Progenitor cell of endocrine pancreas (in vitro differentiated cells): ENCODE measurements at places on chromosomes 1 and 21.
A peak's percentile ranks its signal among the peaks of the same experiment; 100 is the strongest.

DNA sequence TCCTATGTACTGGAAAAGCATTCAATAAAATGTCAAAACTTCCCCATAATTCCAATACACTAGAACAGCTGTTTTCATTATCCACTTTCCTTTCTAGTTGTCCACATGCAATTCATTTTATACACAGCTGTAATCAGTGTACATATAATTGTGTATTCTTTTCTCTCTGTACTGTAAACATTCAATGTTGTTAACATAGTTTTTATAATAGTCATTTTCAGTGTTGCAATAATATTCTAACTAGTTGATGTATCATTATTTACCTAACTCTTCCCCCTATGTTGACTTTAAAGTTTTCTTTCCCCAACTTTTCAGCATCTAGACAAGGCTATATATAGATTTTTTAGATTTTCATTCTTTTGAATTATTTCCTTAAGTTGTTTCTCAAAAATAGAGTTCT, 44.4 kb downstream of the DIPK1A start:
- H3K36me3 ChIP-seq: no peaks in the 10 kb centered on the region
- no peaks in the 10 kb centered on the region for H3K27me3 ChIP-seq
- H3K27ac ChIP-seq: no peak overlapping the region
- no peak overlapping the region for H3K4me3 ChIP-seq

GRCh38 chr1:38502758-38503157, 356.8 kb downstream of the RRAGC start:
- peaks cover 54% of the 10 kb centered on the region for H3K27me3 ChIP-seq
- H3K4me1 ChIP-seq: peaks cover 12% of the 10 kb centered on the region
- H3K27ac ChIP-seq: no peak overlapping the region
- H3K4me3 ChIP-seq: no peak overlapping the region

DNA sequence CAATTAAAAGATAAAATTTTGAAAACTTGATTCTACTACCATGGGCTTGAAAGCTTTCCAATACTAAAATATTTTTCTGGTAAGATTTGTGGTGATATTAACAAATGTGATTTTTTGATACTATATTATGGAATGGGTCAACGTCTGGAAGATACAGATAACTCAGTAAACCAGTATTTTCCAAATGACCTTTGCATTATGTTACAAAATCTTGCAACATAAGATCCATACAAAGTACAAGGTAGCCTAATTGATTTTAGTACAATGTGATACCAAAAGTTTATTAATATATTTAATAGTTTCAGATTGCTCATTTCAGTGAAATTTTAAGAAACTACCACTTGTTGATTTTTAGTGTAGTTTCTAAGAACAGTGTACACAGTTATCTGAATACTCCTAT, 236.2 kb downstream of the KIF26B start:
- H3K4me1 ChIP-seq: peaks cover 7% of the 10 kb centered on the region
- no peak overlapping the region for H3K27ac ChIP-seq
- peaks cover 3% of the 10 kb centered on the region for H3K27me3 ChIP-seq

- peaks cover 3% of the 10 kb centered on the region for H3K36me3 ChIP-seq
- DNase-seq: no peak
- H3K4me3 ChIP-seq: no peak overlapping the region
- no peaks in the 10 kb centered on the region for H3K27me3 ChIP-seq
- no peak overlapping the region for H3K27ac ChIP-seq
Measured at GRCh38 chr1:228883535-228883934, 148.3 kb downstream of the RHOU start.

- DNase-seq: no peak
- no peaks in the 10 kb centered on the region for H3K36me3 ChIP-seq
- H3K4me1 ChIP-seq: peaks cover 3% of the 10 kb centered on the region
- no peak overlapping the region for H3K27ac ChIP-seq
Measured at GRCh38 chr1:7613106-7613850, 157.8 kb upstream of the VAMP3 start.

DNA sequence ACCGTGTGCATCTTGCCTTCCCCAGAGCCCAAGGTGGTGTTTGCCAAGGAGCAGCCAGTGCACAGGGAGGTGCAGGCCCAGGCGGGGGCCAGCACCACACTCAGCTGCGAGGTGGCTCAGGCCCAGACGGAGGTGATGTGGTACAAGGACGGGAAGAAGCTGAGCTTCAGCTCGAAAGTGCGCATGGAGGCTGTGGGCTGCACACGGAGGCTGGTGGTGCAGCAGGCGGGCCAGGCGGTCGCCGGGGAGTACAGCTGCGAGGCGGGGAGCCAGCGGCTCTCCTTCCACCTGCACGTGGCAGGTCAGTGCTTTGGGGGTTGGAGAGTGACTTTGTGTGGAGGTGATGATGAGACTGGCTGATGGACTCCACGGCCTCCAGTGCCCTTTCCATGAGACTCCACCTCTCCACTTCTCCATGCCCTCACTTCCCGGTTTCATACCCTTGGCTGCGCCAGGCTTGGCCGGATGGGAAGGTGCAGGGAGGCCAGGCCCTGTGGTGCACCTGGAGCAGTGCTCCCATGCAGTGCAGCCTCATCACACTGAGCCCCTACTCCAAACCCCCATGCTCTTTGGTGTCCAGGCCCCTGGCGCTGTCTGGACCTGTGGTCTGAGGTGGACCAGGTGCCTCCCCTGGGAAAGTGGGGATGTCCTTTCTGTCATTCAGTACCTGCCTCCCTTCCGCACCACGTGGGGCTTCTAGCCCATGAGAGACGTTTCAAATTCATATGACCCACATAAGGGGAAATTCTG, 49.0 kb downstream of the OBSCN start:
- H3K4me3 ChIP-seq: no peak overlapping the region
- H3K27ac ChIP-seq: no peak overlapping the region
- H3K36me3 ChIP-seq: peaks cover 36% of the 10 kb centered on the region
- no peaks in the 10 kb centered on the region for H3K27me3 ChIP-seq
- no peaks in the 10 kb centered on the region for H3K4me1 ChIP-seq
- DNase-seq: no peak

DNA sequence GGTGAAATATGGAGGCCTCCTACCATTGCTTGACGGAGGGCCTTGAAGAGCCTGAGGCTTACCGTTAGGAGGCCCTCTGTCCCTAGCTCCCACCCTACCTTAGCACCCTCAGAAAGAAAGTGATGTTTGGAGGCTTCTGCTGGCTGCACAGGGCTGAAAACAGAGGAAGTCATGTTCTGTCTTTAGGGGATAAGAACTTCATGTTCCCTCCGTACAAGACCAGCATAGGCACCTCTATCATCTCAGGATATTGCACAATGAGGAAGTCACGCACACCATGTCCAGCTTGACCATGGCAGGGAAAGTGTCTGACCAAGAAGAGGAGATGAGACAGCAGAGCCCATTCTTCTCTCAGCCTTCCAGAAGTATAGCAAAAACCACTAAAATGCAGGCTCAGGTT, 13.8 kb downstream of the ADORA3 start:
- no peak overlapping the region for H3K27ac ChIP-seq
- no peak overlapping the region for H3K4me3 ChIP-seq
- H3K36me3 ChIP-seq: no peaks in the 10 kb centered on the region
- H3K4me1 ChIP-seq: peaks cover 11% of the 10 kb centered on the region
- H3K27me3 ChIP-seq: peaks cover 3% of the 10 kb centered on the region
- no peak for DNase-seq

GRCh38 chr1:185479796-185480195, 162.8 kb upstream of the IVNS1ABP start:
- H3K27ac ChIP-seq: peak overlapping the region; percentile 65
- no peaks in the 10 kb centered on the region for H3K27me3 ChIP-seq
- peaks cover 28% of the 10 kb centered on the region for H3K4me1 ChIP-seq
- H3K4me3 ChIP-seq: no peak overlapping the region

DNA sequence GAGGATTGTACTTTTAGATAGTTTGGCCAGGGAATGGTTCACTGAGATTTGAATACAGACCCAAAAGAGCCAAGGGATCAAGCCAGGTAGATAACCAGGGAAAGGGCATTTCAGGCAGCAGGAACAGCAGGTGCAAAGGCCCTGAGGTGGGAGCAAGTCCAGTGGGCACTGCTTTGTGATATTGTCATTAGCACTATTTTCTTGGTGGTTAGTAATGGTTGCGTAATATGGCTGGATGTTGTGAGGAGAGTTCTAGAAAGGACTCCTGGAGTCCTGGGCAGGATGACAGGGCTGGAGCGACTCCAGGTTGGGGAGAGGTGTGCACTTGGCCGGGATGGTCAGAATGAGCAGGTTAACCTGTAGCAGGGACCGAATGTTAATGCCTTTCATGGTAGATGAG, 4.4 kb downstream of the AZIN2 start:
- H3K4me1 ChIP-seq: peaks cover 5% of the 10 kb centered on the region
- no peak overlapping the region for H3K4me3 ChIP-seq
- DNase-seq: no peak
- H3K27me3 ChIP-seq: peaks cover 46% of the 10 kb centered on the region
- H3K36me3 ChIP-seq: peaks cover 2% of the 10 kb centered on the region

GRCh38 chr1:72000809-72001208, 281.5 kb downstream of the NEGR1 start:
- no peak overlapping the region for H3K4me3 ChIP-seq
- no peak for DNase-seq
- H3K36me3 ChIP-seq: no peaks in the 10 kb centered on the region
- no peak overlapping the region for H3K27ac ChIP-seq
- no peaks in the 10 kb centered on the region for H3K27me3 ChIP-seq

DNA sequence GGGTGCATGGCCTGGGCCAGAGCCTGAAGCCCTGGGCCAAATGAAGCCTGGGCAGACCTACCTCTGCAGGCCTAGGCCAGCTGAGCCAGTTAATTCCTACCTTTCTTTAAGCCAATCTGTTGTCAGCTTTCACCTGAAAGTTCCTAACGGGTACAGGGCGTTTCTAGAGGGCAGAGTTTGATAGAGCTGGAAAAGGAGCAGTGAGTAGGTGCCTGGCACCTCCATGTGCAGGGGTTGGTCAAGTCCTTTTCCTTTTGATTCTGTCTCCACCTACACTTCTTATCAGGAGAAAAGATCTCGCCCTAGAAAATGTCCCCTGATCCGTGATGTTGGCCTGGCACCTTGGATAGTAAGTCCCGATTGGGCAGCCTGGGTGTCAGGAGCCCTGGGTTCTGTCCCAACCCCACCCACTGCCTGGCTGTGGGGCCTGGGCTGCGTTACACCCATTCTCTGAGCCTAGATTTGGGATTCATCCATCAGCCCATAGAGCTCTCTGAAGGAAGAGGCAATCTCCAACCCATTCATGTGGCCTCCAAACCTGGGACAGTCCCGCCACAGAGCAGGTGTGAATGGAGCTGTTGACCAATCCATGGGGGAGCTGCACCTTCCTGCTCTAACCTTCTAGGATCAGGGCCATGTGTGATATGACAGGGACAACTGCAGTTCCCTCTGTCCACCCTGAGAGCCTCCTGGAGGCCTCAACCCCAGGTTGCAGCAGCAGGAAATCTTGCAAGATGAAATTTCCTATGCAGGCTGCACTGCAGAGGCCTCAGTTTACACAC, 304.3 kb downstream of the MATN1 start:
- H3K4me1 ChIP-seq: no peaks in the 10 kb centered on the region
- H3K27ac ChIP-seq: no peak overlapping the region
- H3K27me3 ChIP-seq: peaks cover 4% of the 10 kb centered on the region
- H3K36me3 ChIP-seq: no peaks in the 10 kb centered on the region
- DNase-seq: no peak
- H3K4me3 ChIP-seq: no peak overlapping the region

GRCh38 chr1:187384504-187384903, 555.8 kb downstream of the PLA2G4A start:
- no peak overlapping the region for H3K27ac ChIP-seq
- H3K27me3 ChIP-seq: peaks cover 5% of the 10 kb centered on the region
- H3K36me3 ChIP-seq: no peaks in the 10 kb centered on the region
- DNase-seq: no peak
- no peak overlapping the region for H3K4me3 ChIP-seq

DNA sequence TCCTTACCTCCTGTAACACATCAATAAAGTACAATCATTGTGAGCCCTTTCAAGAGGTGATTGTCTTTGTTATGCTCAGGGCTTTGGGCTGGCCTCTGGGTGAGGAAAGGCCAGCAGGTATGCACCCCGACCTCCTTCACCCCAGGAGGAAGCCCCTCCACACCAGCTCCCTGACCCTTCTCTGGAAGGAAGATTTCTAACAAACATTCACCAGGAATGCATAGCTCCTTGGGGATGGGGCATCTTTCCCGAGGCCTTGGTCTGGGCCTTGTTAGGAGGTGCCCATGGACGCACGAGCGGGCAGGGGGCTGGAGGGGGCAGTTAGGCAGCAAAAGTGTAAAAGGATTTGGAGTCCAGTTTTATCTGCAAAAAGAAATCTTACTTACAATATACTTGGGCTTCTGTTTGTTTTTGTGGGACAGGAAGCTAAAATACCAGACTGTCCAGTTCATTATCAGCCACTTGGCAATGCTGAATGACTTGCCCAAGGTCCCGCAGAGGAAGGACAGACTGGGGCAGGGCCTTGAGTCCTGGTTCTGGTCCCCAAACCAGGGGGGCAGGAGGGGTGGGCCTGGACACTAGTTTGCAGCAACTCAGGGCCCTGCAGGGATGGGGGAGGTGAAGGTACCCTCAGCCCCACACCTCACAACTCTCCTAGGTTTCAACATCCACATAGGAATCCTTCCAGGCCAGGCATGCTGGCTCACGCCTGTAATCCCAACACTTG, 10.1 kb downstream of the ZC3H12A start:
- H3K36me3 ChIP-seq: peaks cover 4% of the 10 kb centered on the region
- peak overlapping the region; percentile 62 for H3K27ac ChIP-seq
- H3K4me3 ChIP-seq: no peak overlapping the region
- no peaks in the 10 kb centered on the region for H3K4me1 ChIP-seq
- no peak for DNase-seq

GRCh38 chr1:151831605-151832004, at the start of gene RORC:
TSS of gene RORC (minus strand) at chr1:151831802. CDS start at chr1:151831764, 38 bp downstream.
- H3K27me3 ChIP-seq: peaks cover 12% of the 10 kb centered on the region
- H3K4me3 ChIP-seq: no peak within 1 kb of the TSS
- no peak for DNase-seq
- H3K36me3 ChIP-seq: no peaks in the 10 kb centered on the region

DNA sequence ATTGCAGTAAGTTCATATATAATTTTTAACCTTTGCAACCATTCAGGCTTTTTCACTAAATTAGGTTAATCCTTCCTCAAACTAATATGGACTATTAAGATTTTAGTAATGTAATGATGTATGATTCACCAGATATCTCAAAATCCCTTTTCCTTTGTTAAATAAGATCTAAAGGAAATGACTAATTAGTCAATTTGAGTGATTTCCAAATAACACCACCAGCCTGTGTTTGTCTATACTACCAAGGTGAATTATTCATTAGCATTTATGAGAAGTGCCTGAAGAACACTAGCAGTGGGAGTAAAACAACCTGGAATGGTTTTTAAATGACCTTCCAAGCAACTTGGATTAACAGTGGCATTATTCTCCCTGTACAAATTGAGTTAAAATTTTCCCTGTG, 670.6 kb upstream of the PKN2 start:
- no peak overlapping the region for H3K4me3 ChIP-seq
- H3K36me3 ChIP-seq: no peaks in the 10 kb centered on the region
- no peaks in the 10 kb centered on the region for H3K4me1 ChIP-seq
- DNase-seq: no peak
- H3K27me3 ChIP-seq: peaks cover 4% of the 10 kb centered on the region

- DNase-seq: no peak
- H3K27ac ChIP-seq: no peak overlapping the region
- peaks cover 27% of the 10 kb centered on the region for H3K27me3 ChIP-seq
- H3K4me3 ChIP-seq: no peak overlapping the region
- H3K4me1 ChIP-seq: peaks cover 2% of the 10 kb centered on the region
- H3K36me3 ChIP-seq: no peaks in the 10 kb centered on the region
Measured at GRCh38 chr1:7585216-7585907, 185.7 kb upstream of the VAMP3 start.

- H3K36me3 ChIP-seq: peaks cover 12% of the 10 kb centered on the region
- peaks cover 68% of the 10 kb centered on the region for H3K4me1 ChIP-seq
- H3K27me3 ChIP-seq: no peaks in the 10 kb centered on the region
- H3K27ac ChIP-seq: peak overlapping the region; percentile 81
- H3K4me3 ChIP-seq: no peak overlapping the region
Measured at GRCh38 chr1:26719205-26719604, 23.4 kb downstream of the ARID1A start.
